Activated CD8-positive, alpha-beta memory T cell treated with anti-CD3 and anti-CD28 coated beads for 4 hours (primary cell): ENCODE measurements at places on chromosomes 11 and 22.

- no peak for DNase-seq
These were observed 40.5 kb downstream of the GGTLC2 start for GRCh38 chr22:22684580-22685561.

GRCh38 chr11:46952553-46952952, 16.0 kb downstream of the CSTPP1 start:
- no peak for DNase-seq

DNA sequence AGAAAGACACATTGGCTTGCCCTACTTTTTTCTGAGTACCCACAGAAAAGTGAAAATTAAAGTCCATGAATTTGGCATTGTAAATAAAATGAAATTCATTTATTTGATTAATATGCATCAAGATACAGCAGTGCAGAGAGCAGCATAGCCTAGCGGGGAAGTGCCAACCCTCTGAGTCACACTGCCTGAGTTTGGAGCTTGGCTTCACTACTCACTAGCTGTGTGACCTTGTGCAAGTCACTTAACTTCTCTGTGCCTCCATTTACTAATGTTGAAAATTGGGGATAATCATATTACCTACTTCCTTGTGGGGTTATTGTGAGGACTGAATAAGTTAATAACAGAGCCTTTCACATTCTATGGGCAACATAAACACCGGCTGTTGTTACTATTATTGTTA, 111.5 kb upstream of the CSNK2A3 start:
- no peak for DNase-seq

DNA sequence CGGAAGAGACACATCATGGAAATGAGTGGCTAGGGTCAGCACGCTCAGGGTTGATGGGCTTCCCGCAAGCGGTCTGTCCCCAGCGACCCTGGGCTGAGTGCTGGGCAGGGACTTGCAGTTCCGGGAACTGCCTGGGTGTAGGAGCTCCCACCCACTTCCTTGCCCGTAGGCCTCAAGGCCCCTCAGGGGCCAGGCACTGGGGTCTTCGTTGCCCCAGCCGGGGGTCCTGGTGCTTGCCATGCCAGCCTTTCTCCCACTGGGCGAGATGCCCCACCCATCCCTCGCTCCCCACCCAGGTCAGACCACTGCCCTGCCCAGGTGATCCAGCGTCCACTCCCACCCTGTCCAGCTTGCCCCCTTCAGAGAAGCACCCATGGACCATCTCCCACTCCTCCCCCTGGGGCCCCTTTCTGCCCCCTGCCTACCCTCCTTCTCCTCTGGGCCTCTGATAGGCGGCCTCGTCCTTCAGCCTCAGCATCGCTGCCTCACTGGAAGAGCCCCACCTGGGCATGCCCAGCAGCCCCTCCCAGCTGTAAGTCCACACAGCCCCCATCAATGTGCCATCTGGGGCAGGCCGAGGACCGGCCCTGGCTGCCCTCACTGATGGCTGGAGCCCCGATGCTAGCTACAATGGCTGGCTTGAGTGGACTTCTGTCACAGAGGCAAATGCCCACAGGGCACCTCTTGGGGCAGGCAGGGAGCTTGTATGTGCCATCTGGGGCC, 17.8 kb upstream of the DGCR8 start:
- no peak for DNase-seq

DNA sequence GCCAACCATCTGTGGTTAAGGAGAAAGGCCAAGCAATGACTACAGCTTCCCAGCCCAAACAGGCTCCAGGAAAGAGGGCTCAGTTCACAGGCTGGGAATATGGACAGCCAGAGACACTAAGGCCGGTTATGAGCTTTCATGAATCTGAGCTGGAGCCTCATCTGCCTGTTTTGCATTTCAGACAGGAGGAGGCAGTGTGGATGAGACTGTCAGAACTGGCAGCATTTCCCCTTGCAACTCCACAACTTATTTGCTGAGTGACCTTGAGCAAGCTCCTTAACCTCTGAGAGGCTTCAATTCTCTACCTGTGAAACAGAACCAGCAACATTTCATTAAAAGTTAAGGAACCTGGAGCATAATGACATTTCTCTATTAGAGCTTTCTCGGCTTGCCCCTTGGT, 264.0 kb downstream of the ETS1 start:
- no peak for DNase-seq

GRCh38 chr22:21866833-21867527, 465 bp downstream of the MAPK1 start:
- DNase-seq: no peak

GRCh38 chr22:50184004-50184901, 1.5 kb upstream of the TRABD start:
- DNase-seq: no peak

- DNase-seq: no peak
These were observed 14.6 kb downstream of the ACAT1 start for GRCh38 chr11:108135845-108136544.

DNA sequence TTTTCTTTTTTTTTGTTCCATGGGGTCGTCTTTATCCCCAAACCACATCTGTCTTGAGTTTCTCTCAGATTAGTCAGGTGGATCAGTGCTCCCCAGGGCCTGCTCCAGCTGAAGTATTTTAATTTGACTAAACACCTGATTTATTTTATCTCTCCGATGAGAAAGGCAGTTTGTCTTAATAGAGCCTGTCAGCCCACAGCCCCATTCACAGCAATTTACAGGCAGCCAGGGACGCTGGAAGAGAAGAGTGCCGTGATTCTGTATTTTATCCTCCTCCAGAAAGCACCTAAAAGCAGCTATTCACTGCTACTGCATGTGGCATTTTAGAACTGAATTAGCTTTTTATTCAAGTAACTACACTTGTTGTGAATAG, 164.5 kb downstream of the SOX6 start:
- no peak for DNase-seq

- DNase-seq: no peak
These were observed 79.2 kb downstream of the OSBP2 start for GRCh38 chr22:30773919-30774318.

GRCh38 chr11:64340671-64341335, 799 bp downstream of the CCDC88B start:
- DNase-seq: peak; percentile 63

DNA sequence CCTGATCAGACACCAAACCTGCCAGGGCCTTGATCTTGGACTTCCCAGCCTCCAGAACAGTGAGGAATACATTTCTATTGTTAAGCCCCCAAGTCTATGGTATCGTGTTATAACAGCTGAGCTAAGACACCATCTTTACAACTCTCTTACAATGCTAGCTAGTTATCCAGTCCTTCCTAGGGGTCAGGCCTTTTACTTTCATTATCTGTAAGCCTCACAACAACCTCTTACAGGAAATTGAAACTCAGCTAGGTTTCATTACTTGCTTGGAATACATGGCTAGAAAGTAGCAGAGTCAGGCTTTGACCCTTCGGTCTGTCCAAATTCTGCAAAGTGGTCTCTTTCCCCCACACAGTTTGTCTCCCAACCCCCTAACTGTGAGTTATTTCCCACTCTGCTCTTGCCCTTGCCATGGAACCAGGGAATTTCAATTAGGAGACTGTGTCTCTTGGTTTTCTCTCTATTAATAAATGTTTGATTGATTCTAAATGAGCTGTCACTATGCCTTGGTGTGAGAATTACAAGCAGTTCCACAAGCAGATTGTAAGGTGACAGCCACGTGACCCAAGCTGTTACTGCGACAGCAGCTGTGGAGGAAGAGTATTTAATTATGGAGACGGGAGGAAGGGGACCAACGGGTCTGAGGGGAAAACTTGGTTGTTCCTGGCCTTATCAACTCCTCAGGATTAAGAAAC, 38.4 kb upstream of the CLMP start:
- no peak for DNase-seq
